ENCODE measurements at places on chromosomes 1 and 21.

DNA sequence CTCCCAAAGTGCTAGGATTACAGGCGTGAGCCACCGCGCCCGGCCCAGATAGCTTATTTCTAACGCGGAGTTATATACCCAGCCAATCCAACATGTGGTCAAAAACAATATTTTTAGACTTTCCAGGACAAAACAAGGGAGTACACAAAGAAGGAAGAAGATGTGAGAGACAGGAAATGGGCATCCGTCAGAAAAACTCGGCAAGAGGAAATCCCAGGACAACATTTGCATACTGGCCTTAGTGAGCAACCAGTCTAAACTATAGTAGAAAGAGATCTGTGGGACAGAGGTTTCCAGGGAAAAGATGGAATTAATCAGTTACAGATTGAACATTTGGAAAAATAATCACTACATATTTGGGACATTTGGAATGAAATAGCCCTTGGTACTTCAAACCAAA is 11.4 kb downstream of the ARMH1 start:
- DNase-seq: no peak

GRCh38 chr21:25934771-25935224 is 200.0 kb downstream of the GABPA start:
- peak; percentile 91 for DNase-seq

GRCh38 chr1:26045722-26046245 is at the start of gene SLC30A2:
Gene SLC30A2 (minus strand): TSS chr1:26046118. CDS start chr1:26045896, 222 bp downstream.
- DNase-seq: no peak

DNA sequence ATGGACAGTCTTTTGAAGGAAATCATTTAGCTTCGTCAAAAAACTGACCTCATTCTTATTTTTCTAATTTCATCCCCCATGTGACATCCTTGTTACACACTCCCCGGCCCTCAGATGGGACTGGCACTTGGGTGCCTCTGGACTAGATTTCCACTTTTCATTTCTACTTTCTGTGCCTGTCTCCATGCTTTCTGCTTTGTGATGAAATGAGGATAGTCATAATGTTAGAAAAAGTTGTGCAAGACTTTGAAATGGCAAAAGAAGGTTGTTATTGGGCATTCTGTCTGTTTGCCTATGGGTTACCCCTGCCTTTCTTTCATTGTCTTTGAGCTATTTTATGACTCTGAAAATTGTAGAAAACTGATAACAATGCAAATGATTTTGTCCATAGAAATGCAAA is 54.9 kb downstream of the MDM4 start:
- no peak for DNase-seq

- DNase-seq: no peak
Observed at GRCh38 chr1:246200225-246200624, 306.9 kb downstream of the SMYD3 start.

GRCh38 chr1:76074321-76075187 is at the start of gene ST6GALNAC3:
Gene ST6GALNAC3 (plus strand): TSS chr1:76074746.
- DNase-seq: no peak

- no peak for DNase-seq
Observed at GRCh38 chr1:151458802-151459330, 428 bp downstream of the POGZ start.

DNA sequence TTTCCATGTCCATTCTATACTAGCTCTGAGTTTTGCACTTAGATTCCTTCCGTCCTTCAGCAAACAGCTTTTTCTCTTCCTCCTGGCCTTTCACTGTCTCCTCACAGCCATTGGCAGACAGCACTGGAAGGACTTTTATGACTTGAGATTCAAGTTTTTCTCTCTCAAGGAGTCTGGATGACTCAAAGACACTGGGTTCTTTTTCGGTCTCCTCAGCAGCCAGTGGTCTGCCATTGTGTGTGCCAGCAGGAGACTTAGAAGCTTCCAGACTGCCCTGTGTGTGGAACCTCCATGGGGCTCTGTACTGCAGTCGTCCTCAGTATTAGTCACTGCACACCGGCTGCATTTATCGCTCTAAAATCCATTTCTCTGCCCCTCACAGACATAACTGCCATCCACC is 30.5 kb downstream of the NTNG1 start:
- DNase-seq: no peak

DNA sequence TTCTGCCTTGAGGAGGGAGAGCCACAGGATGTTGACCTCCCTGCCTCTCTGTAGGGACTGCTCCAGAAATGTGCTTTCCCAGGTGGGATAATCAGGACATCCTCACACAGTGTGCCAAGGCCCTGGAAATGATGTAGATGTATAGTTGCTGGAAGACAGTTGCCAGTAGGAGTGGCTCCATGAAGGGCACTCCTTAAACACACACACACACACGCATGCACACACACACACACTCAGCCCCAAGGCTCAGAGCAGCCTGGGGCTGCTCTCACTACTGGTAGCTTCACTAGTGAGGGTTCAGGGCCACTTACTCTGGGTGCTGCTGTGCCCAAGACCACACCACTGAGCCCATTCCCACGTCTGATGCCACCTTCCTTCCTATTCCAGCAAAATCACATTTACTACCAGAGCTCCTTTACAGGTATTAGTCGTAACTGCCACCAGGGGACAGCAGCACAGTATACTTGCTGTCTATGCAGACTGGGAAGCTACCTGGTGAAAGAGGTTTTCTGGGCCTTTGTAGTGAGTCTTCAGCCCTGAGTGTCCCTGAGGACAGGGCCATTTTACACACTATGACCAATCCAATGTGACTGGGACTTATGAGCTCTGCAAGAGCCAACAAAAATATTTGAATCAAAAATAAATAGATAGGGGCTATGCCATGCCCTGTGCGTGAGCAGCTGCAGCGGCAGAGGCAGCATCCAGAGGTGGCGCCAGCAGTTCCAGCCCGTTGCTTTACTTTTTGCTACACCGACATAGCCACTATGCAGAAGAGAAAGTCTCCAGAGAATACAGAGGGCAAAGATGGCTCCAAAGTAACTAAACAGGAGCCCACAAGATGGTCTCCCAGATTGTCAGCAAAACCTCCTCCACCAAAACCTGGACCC is 15.0 kb downstream of the CRNN start:
- no peak for DNase-seq

GRCh38 chr1:1024771-1025699 is 5.1 kb downstream of the AGRN start:
- DNase-seq: peak; percentile 26

GRCh38 chr21:29181799-29182470 is 51.5 kb downstream of the MAP3K7CL start:
- DNase-seq: peak; percentile 76

GRCh38 chr21:32380940-32381339 is 11.9 kb downstream of the URB1 start:
- DNase-seq: no peak

DNA sequence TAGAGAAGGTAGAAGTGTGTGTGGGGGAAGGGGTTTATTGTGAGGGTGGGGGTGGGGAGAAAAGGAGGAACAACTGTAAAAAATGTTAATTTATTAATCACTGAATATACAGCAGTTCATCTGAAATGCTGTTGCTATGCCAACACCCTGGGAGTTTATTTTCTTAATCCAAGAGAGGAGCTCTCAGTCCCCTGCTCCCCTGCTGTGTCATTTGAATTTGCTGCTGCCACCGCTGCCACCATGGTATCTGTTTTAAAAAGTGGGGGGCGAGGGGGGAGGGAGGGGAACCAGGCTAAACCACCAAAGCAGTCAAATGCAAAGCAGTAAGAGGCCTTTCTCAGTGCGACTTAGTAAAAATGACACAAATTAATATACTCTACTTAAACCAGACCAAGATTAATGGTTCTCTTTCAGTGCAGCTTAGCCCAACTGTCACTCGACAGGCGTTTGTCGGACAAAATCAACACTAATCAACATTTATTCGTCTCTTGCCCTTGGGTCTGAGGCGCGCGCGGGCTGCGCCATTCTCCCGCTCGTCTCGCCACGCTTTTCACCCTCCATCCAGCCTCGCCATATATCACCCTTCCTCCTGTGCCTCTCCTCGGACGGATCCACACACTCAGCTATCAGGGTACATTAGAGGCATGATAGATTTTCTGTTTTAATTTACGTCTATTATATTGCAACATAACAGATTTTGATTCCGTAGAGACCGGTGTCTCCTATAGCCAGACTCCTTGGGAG is 76.2 kb downstream of the PBX1 start:
- DNase-seq: no peak

GRCh38 chr1:240173836-240174235 is 82.2 kb downstream of the FMN2 start:
- DNase-seq: no peak

DNA sequence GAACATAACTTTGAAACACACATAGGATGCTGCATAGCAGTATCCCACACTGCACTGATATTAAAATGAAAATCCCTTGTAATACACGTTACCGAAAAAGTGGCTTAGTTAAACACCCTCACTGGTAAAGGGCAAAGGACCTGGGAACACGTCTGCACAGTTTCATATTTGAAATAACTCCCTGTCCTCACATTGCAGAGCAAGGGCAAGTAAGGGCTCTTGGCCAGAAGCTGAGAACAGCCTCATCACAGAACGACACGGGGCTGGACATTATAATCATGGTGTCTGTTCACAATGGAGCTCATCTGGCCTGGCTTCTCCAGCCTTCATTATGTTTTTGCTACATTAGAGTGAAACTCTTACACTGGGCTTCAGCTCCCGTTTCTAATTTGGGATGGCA is 207.0 kb downstream of the PCP4 start:
- DNase-seq: no peak

DNA sequence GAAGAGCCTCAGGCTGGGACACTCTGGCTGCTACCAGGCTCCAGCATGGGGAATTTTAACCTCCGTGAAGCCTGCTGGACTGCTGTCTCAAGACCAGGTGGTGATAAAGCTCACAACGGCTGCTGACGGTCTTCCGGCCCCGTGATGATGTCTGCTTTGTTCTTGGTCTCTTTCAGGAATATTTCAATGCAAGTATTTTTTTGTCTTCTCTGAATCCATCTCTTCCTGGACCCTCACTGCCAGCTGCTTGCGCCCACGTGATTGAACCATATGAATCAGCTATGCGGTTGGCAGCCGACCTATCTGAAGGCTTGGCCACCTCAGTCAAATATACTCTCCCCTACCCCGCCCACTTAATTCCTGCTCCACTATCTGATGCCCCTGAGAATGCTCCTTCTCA is 14.6 kb upstream of the SLC6A17 start:
- DNase-seq: no peak

- DNase-seq: no peak
Observed at GRCh38 chr1:4527819-4528218, 126.6 kb upstream of the AJAP1 start.
